Prostate gland (tissue), 2 donors: ENCODE measurements at places on chromosomes 5 and 9.

DNA sequence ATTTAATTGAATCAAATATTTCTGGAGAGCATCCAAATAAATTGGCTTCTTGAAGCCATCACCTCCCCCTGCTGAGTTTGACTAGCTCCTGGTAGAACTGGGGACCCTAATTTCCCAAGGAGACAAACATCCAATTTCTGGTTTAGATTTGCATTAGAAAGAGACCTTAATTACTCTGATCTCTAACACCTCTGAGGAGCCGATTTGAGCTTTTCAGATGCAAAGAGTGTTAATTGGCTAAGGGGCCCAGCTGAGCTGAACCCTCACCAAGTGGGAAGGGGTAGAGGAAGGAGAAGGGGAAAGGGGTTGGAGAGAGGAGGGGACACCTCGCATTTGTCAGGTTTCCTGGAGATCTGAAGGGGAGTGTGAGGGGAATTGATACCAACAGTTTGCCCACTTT lies 145.4 kb upstream of the SHB start:
- no peak for DNase-seq

DNA sequence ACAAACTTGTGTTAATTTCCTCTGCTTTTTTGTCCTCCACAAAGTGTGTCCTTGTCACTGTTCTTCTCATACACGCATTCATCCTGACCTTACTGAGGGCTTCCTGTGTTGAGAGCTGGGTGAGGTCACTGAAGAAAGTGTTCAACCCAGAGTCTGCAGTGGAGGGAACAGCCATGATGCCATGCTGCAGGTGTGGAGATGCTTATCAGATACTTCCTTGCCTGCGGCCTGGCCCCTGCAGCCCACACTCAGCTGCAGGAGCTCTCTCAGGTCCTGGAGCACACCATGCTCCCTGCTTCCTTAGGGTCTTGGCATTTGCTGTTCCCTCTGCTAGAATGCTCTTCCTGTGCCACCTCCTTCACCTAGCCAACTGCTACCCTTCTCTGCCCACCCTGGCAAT lies 108.1 kb upstream of the SPRY4 start:
- no peak for DNase-seq

DNA sequence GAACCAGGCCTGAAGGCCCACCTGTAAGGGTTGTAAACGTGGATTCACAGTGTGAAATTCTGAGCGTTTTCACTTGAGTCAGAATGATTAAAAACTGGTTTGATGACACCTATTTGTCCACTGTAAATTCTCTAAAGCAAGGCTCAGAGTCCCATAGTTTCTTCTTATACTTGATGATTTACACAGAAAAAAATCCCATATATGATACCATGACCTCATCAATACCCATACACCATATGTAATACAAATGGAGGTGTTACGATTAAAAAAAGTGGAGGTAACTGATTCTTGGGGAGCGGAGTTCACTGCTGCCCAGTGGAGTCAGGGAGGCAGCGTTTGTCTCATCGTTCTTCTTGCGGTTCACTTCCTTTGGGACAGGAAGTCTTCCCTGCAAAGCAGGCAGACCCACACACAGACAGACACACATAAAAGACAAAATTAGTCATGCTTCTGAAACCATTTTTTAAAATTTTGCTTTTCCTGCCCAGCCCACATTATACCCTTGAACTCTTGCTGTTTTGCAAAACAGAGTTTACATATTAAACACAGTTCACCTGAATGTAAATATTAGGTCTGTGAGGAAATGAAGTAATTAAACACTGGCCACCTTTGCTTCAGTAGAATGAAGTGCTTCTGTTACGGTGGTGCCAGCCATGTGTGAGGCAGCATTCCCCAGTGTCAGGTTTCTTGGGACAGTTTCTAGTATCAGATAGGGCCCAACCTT lies 26.2 kb downstream of the NREP start:
- no peak for DNase-seq

GRCh38 chr5:91690921-91691320 lies 307.8 kb upstream of the ARRDC3 start:
- DNase-seq: no peak

- DNase-seq: no peak
These were observed 18.4 kb downstream of the SLC25A46 start for GRCh38 chr5:110757118-110757729.

- DNase-seq: peak; percentile 73
These were observed at the start of gene IL33 for GRCh38 chr9:6215562-6215961. IL33 (plus strand) TSS chr9:6215807; CDS start chr9:6241695, 25,888 bp downstream.

- DNase-seq: no peak
These were observed 434.5 kb upstream of the POU5F2 start for GRCh38 chr5:94175912-94176311.

DNA sequence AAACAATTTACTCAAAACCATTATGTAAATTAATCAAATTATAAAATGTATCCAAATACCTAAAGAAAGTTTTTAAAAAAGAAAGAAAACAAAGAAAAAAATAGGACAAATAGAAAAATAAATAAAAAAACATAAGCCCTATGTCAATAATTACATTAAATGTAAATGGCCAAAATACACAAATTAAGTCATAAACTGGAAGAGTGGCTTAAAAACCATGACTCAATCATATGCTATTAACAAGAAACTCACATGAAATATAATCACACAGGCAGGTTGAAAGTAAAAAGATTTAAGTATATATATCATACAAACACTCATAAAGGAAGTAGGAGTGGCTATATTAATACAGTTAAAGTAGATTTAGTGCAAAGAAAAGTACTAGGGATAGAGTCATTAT lies 95.3 kb downstream of the PRELID2 start:
- DNase-seq: no peak

- no peak for DNase-seq
These were observed 60.2 kb downstream of the PARP8 start for GRCh38 chr5:50726475-50727148.

- DNase-seq: no peak
These were observed 1054.8 kb upstream of the C9orf72 start for GRCh38 chr9:28628031-28628430.

GRCh38 chr5:125835293-125836172 lies 587.7 kb upstream of the GRAMD2B start:
- DNase-seq: no peak

GRCh38 chr9:40925149-40925548 lies 203.3 kb downstream of the FOXD4L6 start:
- DNase-seq: no peak

DNA sequence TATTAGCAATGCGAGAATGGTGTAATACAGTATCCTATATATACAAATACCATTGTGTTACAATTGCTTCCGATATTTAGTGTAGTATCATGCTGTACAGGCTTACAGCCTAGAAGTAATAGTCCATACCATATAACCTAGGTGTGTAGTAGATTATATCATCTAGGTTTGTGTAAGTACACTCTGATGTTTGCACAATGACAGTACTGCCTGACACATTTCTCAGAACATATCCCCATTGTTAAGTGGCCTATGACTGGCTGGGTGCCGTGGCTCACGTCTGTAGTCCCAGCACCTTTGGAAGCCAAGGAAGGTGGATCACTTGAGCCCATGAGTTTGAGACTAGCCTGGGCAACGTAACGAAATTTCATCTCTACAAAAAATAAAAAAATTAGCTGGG lies 124.6 kb downstream of the PAM start:
- DNase-seq: no peak

GRCh38 chr9:83220730-83221129 lies 157.8 kb upstream of the RASEF start:
- DNase-seq: no peak

DNA sequence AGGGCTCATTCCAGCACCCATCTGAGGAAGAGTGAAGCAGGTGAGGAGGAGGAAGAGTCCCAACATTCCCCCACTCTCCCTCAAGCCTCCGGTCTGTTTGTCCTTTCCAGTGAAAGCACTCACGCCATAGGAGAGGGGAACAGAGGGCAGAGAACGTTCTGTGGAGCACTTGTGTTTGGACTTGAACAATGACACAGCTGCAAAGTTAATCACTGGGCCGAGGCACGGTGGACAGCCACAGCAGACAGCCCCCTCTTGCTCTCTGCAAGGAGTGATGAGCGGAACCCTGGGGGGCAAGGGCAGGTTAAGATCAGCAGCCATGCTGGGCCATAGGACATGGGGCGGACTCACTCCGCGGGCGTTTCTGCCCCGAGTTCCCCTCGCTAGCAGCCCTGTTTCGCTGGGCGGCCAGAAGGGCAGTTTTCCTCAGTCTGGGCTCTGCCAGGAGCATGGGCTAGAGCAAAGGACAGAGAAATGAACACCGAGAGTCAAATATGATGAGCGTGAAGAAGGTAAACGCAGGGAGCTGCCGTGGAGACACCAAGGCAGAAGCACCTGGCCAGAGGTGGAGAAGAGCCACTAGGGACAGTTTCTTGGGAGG lies 185.7 kb downstream of the GAPVD1 start:
- DNase-seq: no peak

DNA sequence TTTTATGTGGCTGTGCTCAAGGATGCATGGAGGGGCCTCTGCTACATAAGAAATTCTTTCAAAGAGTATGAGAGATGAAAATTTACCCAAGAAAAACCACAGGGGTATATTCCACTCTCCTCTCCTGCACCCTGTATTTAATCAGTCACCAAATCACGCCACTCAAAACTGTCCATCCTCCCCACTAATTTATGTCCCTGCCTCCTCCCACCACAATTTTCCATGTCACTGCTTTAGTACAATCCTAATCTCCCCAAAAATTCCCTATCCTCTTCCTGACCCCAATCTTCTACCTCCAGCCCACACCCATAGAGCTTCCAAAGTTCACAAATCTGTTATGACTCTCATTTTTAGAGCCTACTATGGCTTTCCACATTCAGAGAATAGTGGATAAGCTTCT lies 125.2 kb upstream of the CDH6 start:
- DNase-seq: no peak

DNA sequence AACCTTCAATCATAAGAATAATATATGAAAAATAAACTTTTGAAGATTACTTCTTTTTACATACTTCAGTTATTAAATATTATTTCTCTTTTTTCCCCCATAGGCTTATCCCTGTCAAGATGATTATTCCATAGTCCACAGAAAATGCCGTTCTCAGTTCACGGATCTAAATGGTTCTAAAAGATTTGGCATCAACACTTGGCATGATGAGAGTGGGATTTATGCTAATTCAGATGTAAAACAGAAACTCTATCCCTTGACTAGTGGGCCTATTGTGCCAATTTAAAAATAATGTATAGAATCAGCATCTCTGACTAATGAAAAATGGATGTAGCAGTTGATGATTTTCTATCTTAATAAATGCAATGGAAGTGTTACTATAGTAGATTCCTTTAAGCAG lies 85.2 kb downstream of the CFAP95 start:
- DNase-seq: no peak

GRCh38 chr9:120974921-120975320 lies 48.3 kb upstream of the TRAF1 start:
- DNase-seq: no peak

GRCh38 chr5:172046593-172046992 lies 40.2 kb upstream of the FBXW11 start:
- DNase-seq: no peak

- no peak for DNase-seq
These were observed 118.5 kb upstream of the CACNA1B start for GRCh38 chr9:137759117-137759516.

DNA sequence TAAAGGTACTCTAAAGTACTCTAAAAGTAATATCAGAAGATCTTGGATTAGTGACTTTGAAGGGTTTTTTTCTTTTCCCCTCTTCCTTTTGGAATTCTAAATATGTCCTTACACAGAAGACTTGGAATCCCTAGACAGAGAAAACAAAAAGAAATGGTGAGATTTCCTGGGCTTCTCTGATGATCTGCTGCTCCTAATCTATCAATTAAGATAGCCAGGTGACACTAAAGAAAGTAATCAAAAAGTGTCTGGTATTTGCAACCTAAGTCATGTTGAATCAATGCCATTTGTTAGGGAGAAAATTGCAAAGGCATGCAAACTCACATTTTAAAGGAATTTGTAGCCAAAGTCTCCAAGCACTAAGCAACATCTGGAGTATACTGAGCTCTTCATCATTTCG lies 29.5 kb upstream of the MYO10 start:
- DNase-seq: no peak
